GM13977 (cell line): ENCODE measurements at places on chromosomes 4 and X.

GRCh38 chr4:13597604-13598003 lies 29.9 kb downstream of the BOD1L1 start:
- no peak for DNase-seq

DNA sequence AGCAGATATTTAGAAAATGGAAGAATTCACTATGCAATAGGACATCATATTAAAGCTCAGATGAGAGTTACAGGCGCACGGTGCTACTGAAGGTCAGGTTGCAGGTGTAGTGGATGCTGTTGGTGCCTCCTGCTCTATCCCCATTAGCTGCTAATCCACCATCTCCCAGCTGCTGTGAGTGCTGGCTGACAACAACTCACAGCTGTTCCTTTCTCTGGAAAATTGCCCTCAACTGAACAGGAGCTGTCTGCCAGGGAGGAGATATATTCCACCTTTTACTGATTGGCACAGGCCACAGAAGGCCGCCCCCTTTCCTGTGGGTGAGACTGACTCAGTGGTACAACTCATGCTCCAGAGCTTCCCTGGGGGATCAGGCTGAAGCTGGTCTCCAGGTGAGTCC lies 48.7 kb downstream of the UCHL1 start:
- no peak for DNase-seq

DNA sequence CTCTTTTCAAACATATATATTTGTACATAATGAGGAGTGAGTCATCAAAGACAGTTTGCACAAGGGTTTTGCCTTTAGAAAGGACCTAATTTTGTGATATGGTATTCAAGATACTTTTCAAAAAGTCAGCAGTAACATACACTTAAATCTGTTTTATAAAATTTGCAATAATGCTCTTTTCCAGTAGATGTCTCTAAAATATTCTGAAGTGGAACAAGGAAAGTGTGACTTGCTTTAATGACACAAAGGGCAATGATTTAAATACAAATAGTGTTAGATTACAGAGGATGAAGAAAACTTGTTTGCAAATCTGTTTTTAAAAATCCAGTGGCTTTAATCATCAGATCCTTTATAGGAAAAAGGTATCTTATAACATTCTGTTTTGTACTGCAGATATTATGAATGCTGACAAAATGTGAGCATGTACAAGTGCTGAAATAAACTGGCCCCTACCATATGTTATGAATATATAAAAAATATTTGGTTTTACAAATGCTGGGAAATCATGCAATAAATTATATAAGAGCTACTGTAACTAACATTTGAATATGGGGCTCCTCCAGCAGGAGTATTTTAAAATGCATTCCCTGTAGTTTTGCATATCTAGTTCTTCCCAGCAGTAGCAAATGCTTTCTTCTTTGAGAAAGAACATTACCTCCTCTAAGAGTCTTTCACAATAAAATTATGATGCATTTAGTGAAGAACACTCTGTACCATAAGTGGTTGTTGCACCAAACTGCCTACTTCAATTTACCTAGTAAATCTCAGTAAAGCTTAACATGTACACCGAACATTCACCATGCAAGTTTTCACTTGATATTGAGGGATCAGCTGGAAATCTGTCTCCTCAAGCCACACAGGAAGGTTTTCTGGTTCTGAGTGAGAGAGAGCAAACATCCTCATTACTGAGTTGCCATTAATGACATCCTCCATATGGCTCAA lies 20.2 kb downstream of the MMRN1 start:
- no peak for DNase-seq

- DNase-seq, result no peak
These were observed 740.1 kb downstream of the KLHL13 start for GRCh38 chrX:117376460-117376859.

DNA sequence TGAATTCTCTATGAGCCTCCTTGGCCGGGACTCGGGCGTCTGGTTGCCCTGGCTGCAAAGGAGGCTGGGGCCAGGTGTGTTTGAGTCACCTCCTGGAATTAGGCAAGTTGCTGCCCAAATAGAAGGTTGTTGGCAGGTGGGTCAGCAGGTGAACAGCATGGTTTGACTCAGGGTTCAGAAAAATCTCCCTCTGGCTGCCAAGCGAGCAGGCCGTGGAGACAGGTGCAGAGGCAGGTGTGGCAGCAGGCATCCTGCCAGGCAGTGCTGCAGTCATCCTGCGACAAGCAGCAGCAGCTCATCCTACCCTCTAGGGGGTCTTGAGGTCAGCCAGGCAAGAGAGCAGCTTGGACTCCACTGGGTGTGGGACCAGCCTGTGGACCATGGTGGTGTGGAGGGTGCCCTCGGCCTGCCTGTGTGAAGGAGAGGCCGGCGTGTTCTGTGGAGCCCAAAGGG lies 8.2 kb downstream of the MSANTD1 start:
- no peak for DNase-seq

GRCh38 chr4:152731997-152732396 lies 47.5 kb downstream of the TIGD4 start:
- DNase-seq, result no peak

DNA sequence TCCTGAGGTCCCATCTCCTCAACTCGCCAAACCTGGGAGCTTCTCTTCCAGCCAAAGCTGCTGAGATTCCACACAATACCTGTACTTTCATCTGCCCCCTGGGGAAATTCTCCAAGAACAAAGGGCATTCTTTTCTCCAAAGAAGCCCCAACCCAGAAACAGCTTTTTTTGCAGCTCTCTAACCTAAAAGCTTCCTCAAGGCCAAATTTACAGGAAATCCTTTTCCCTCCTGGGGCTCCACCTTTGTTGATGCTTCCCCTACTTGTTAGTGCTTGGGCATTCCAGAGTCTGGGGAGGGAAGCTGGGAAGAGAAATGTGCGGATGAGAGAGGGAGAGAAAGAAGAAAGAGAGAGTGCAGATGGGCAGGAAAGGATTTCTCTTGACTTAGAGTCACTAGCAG lies 24.3 kb downstream of the ZBTB33 start:
- DNase-seq, result no peak

- no peak for DNase-seq
These were observed 27.9 kb upstream of the SPP1 start for GRCh38 chr4:87947381-87948160.

- no peak for DNase-seq
These were observed 84.5 kb upstream of the MAML3 start for GRCh38 chr4:140238351-140239056.

DNA sequence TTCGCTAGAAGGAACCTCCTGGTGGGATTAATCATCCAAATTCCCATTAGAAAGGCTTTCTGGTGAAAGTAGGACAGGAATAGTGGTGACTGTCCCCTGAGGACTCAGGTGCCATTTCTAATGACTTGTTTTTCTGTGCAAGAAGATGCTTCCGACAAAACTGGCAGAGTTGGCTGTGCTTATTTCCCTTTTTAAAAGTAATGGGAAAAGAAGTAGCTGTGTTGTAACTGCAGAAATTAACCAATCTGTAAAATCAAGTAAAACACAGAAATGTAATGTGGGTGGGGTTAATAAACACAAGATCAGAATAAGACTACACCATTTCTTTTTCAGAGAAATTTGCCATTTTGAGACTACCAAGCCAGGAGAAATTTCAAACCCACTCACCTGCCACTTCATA lies 55.0 kb upstream of the FAM9B start:
- no peak for DNase-seq

- no peak for DNase-seq
These were observed 296.1 kb downstream of the IL15 start for GRCh38 chr4:141932490-141932889.

- no peak for DNase-seq
These were observed 47.5 kb upstream of the TRIM2 start for GRCh38 chr4:153156721-153157120.

DNA sequence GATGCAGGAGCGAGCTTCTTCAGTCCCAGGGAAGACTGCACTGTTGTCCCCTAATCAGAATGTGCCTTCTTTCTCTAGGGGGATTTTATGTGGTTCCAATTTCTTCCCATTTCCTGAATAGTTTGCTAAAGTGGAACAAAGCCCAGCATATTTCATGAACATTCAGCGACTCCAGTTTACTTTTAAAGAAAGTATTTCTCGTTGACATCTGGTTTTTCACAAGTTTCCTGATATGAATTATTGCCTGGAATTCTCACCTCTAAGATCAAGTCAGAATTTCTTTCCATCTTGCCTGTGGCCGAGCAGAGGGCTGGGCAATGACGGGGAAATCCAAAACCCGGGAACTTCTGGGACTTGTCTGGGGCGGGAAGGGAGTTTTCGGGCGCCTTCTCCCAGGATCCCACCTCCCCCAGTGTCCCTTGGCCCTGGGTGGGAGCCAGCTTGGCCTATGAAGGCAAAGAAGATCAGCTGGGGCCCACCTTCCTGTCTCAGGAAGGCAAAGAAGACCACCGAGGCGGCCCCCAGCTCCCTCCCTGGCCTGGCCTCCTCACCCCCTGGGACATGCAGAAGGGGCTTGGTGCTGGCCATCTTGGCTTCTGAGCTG lies 15.4 kb downstream of the SORCS2 start:
- DNase-seq, result no peak

GRCh38 chrX:110032534-110033147 lies 29.7 kb downstream of the TMEM164 start:
- no peak for DNase-seq

GRCh38 chr4:186068581-186069348 lies at the start of gene TLR3:
Gene TLR3 (plus strand): TSS chr4:186069156. CDS start chr4:186076620, 7,464 bp downstream.
- DNase-seq, result no peak

DNA sequence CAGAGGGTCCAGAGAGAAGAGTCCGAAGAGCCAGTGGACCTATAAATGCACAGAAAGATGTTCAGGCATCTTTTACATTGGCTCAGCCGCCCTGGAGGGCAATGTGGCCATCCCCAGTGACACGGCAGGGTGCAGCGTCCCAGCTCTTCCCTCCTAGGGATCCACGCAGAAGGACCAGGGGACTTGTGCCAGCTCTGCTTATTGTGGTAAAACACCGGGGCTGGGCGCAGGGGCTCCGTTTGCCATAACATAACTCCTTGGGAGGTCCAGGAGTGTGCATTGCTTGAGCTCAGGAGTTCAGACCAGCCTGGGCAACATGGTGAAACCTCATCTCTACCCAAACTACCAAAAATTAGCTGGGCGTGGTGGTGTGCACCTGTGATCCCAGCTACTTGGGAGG lies 70.2 kb downstream of the CPZ start:
- no peak for DNase-seq

GRCh38 chr4:74378573-74378972 lies 13.6 kb downstream of the EREG start:
- DNase-seq, result no peak

GRCh38 chrX:73850124-73851013 lies 287.4 kb downstream of the CHIC1 start:
- peak; percentile 29 for DNase-seq

- no peak for DNase-seq
These were observed 154.3 kb upstream of the GIMD1 start for GRCh38 chr4:106522839-106523238.

GRCh38 chr4:173174594-173175012 lies 6.0 kb downstream of the GALNT7 start:
- DNase-seq, result no peak

DNA sequence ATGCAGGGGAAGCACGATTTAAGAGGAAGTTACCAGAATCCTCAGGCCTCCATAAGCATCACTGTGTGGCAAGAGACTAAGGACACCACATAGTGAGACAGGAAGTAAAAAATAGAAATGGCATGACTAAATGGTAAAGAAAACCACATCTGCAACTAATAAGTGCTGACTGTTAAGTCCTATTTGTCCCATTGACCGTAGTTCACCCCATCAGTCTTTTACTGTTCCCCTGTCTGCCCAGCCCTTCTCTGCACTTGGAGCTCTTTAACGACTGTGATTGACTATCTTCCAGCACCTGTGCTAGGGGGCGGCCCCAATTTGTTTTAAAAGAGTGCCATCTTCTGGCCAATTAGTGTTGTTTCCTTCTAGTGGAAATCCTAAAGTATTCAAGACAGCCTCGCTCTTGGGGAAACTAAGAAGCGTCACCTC lies 94.2 kb downstream of the MAOA start:
- DNase-seq, result peak; percentile 39

DNA sequence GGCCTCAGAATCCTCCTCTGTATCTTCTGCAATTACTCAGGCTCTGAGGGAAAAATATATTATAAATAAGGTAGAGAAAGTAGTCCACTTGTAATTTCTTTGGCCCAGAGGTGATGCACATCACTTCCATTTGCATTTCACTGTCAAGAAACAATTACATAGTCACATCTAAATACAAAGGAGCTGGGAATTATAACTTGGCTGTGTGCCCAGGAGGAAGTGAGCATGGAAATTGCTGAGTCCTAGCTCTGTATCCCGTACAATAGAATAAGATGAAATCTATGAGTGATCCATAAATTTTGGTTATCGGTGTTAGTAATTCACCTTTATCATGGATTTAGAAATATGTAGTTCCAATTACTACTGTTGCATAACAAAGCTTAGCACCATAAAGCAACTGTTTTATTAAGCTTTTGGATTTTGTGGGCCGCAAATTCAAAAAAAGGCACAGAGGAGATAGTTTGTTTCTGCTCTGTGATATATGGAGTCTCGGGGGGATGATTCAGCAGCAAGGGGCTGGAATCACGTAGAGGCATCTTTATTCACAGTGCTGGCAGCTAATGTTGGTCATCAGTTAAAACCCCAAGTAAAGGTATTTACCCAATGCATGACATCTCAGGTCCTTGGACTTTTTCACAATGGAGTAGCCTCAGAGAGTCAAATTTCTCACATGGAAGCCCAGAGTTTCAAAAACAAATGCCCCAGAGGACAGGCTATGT lies 241.4 kb upstream of the GALNT7 start:
- no peak for DNase-seq

GRCh38 chr4:54277691-54278090 lies 48.6 kb downstream of the PDGFRA start:
- peak; percentile 29 for DNase-seq

DNA sequence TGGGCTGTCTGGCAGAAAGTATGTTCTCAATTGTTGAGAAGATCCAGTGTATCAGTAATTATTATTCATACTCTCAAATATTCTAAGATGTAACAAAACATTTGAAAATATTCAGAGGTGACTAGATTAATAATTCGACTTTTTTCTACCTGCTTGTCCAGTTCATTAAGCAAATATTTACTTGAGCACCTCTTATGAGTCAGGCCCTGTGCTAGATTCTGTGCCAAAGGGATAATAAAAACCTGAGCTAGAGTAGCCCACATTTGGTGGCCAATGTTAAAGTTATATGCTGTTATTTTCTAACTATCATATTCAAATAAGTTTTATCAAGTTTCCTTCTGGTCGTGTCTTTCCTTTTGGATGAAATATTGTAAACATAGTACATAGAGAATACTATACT lies 58.5 kb downstream of the ARHGAP10 start:
- no peak for DNase-seq

DNA sequence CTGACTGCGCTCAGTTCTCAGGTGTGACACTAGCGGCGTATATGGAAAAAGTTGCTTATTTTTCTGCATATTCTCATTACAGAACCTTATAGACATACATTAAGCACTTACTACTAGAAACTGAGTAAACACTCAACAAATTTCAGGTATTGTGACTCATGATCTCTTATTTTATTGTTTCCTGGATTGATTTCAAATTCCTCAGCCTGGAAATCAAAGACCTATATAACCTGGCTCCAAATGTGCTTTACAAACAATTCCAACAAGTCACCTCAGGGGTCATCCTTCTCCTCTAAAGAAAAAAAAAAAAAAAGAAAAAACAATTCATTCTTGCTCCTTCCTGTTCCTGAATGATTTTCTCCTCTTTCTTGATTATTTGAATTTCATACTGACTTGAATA lies 152.3 kb downstream of the ADAM29 start:
- no peak for DNase-seq
